ENCODE measurements at places on chromosomes 6 and 20.

- no peak for DNase-seq
Measured at GRCh38 chr6:28371706-28372451, 22.1 kb downstream of the ZKSCAN3 start.

DNA sequence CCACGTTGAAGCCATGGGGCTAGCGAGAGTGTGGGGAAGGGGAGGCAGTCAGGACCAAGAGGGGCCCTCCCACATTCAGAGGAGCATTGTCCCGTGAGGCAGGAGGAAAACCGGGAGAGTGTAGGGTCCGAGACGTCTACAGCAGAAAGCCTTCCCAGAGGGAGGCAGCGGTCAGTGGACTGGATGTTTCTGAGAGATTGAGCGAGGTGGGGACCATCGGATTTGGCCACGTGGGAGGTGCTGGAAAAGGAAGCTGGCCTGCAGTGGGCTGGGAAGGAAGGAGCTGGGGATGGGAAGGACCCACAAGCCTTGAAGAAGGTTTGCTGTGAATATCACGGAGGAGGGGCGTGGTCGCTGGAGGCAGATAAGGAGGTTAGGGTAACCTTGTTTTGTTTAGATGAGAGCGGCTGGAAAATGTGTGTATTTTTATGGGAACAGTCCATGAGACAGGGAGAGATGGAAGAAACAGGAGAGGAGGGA lies 119.0 kb upstream of the RNF24 start:
- DNase-seq, result no peak

- DNase-seq, result peak; percentile 25
Measured at GRCh38 chr6:45420909-45421708, 43.4 kb upstream of the SUPT3H start.

GRCh38 chr6:105675715-105676397 lies 273.0 kb upstream of the PREP start:
- no peak for DNase-seq

DNA sequence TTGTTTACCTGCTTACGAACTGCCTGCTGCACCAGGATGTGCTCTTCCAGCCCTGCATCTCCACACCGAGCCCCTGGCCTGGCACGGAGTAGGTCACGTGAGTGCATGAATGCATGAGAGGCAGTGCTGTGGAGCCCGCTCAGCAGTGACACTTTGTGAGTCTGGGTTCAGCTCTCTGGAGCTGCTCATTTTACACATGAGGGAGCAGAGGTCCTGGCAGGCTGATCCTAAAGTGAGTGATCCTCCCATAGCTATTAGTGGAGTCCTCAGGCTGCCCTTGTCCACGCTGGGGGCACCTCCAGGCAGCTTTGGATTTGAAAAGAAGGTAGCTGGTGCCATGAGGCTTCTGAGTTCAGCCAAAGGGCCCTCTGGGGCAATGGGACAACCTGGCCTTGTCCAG lies 64.2 kb downstream of the EDN3 start:
- no peak for DNase-seq
